ENCODE measurements at places on chromosomes 4 and X.

DNA sequence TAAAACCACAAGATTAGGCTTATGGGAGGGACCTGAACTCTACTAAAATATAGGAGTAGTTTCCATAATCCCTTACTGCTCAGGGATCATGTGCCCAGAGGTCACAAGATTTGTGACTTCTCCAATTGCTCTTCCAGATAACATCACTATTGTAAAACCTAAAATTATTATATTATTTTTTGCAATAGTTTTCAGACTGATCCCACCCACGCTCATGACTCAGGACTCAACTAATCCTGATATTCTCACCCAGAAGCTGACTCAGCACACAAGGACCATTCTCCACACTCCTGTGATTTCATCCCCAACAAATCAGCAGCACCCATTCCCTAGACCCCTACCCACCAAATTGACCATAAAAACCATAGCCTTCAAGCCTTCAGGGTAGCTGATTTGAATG lies 24.0 kb upstream of the RPL34 start:
- no peak for DNase-seq

DNA sequence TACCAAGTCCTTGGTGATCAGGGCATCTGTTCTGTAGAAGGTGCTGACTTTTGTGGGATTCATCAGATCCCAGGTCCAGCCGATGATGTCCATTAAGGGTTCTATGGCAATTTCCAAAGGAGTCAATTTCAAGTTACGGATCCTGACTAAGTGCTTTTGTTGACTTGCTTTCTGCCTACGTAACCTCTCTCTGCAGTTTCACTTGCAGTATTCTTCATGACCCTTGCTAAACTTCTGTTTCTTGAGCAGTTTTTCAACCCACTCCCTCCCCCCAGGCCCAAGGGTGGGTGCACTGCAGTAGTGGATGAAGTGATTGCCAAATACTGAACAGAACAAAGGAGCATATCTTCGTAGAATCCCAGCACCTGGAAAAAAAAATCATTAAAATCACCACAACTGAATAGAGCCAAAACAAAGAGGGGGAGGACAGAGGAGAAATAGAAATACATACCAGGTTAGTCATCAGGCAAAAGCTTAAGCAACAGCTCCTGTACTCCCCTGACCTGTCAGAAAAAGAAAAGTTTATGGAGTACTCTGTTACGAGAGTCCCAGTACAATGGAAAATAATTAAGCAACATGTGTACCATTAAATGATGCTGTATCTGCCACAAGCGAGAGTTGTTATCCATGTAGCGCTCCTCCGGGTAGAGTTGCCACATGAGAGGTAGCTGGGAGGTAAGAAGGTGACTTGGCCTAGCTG lies 5.8 kb downstream of the CMC4 start:
- no peak for DNase-seq

- peak; percentile 84 for DNase-seq
These were observed 19.9 kb upstream of the MXD4 start for GRCh38 chr4:2281575-2282343.

- no peak for DNase-seq
These were observed 45.3 kb downstream of the TBCK start for GRCh38 chr4:106270736-106271135.

- no peak for DNase-seq
These were observed 88.5 kb downstream of the PHKA2 start for GRCh38 chrX:18895189-18895951.

GRCh38 chr4:28557755-28558154 lies 1697.1 kb downstream of the STIM2 start:
- DNase-seq = no peak

DNA sequence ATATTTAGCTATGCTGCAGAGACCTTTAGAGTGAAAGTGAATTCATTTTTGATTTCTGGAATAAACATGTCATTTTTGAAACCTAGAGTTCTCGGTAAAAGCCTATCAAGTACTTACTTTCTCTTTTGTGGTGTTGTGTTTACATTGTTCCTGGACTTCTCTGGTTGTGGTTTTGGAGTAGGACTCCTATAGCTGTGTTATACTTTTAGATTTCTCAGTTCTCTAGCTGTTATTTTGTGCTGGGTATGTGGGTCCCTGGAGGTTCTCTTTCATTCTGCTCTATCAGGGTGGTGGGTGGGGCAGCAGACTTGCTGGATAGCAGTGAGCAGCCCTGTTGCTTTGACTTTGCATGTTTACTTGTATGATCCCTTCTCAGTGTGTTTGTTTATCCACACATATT lies 25.6 kb upstream of the MSMO1 start:
- no peak for DNase-seq

- DNase-seq = no peak
These were observed 46.2 kb downstream of the PCDH19 start for GRCh38 chrX:100363896-100364295.

DNA sequence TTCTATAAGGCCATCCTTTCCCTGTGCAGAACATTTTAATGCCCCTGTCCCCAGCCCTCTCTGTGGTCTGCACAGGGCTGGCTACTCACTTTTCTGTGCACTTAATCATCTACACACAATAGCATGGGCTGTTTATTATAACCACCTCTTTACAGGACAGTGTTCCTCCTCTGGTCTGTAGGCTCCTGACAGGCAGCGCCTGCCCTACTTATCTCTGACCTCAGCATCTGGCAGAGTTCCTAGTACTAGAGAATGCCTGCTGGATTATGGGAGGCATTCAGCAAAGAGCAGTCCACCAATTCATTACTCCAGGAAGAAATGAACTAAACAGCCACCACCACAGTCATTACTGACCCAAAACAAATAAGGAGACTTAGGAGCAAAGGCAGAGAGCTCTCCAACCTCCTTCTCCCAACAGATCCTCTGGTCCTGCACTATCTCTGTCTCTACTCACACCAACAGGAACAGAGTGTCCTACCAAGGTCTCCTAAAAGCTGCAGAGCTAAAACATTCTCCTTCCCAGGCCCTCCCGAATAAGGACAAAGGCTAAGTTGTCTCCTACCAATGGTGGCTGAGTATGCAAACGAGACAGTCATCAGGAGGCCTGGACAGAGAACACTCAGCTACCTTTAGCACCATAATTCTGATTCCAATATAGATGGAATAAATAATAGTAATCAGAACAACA lies 279.2 kb downstream of the QDPR start:
- no peak for DNase-seq

DNA sequence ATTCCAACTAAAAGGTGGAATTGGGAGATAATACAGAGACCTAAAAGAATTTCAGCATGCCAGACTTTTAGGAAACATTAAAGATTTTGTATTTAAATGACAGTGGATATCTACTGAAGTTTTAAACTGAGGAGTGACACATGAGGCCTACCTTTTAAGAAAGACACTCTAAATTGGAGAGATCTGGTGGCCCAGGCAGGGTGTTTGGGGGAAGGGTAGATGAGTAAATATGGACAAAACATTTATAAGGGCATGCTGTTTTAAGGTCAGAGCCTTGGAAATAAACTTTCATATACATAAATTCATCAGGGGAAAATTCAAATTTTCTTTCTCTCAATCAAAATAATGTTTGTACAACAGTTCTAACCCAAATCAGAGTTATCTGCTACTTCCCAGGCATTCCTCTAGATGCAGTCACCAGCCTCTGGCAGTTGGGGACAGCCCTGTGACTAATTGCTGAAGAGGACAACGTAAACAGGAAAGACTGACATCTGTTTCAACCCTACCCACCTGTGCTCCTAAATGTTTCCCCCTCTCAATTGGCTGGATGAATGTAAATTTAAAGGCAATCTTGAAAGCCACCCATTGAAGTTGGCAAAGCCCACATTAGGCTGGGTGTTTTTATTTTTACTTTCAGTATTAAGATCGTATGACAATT lies 1646.9 kb upstream of the ADGRL3 start:
- no peak for DNase-seq

- DNase-seq = no peak
These were observed 69.6 kb upstream of the MTNR1A start for GRCh38 chr4:186624951-186625350.

DNA sequence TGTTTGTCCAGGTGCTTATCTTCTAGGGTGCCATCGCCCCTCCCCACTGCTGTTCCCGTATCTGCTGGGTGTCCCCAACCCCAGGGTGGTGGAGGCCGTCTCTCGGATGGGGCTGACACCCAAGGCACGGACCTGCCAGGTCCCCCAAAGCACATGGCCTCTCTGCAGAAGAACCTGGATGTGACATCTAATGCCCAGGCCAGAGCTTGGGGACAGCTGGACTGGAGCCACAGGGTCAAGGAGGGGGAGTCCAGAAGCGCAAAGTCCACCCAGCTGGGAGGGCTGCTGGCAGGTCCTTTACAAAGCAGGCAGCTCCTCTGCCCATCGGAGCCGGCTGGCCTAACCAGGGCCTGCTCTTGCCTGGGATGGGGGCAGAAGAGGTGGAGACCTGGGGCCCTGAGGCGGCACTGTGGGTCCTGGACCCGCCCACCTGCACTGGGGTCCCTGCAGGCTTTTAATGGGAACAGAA lies 751 bp upstream of the DOK7 start:
- no peak for DNase-seq

GRCh38 chr4:167578906-167579305 lies 344.6 kb upstream of the SPOCK3 start:
- DNase-seq = no peak

DNA sequence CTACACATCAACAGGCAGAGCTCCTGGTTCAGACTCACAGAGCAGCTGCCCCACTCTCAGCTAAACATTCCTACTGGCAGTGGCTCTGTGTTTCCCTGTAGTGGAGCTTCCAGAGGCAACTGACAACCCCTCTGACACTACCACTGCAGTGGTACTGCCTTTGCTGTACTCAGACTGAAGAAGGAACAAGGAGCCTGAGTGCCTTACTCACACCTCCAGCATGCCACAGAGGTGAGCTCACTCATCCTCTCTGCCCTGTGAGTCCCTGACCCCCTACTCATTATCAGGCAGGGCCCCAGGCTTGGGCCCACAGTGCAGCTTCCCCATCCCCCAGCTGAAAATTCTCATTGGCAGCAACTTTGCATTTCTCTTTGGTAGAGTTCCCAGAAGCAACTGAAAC lies 240.5 kb upstream of the POF1B start:
- DNase-seq = no peak

DNA sequence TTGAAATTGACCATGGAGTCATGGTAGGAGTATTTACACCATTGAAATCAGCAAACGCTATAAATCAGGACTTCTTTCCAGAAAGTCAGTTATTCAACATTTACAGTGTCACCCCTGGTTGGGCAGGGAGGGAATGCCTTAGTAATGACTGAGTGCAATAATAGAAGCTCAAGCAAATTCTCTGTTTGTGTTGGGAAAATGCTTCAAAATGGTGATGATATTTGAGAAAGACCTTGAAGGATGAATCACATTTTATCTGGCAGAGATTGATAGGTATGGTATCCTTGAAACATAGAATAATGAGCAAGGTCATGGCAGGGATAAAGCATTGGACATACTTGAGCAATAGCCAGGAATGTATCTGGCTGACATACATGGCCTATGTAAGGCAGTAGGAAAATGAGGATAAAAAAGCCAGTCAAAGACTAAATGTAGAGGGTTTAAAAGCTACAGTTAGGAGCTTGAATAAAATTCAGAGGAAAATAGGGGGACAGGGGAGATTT lies 248.7 kb downstream of the FMR1NB start:
- no peak for DNase-seq

- DNase-seq = no peak
These were observed 146.2 kb downstream of the PRSS12 start for GRCh38 chr4:118206627-118207026.

GRCh38 chr4:37951461-37952352 lies 8.5 kb upstream of the PTTG2 start:
- DNase-seq = no peak

- DNase-seq = no peak
These were observed 1.1 kb upstream of the SMARCA1 start for GRCh38 chrX:129524250-129524850.

- no peak for DNase-seq
These were observed 9.7 kb upstream of the PYURF start for GRCh38 chr4:88533088-88533790.

DNA sequence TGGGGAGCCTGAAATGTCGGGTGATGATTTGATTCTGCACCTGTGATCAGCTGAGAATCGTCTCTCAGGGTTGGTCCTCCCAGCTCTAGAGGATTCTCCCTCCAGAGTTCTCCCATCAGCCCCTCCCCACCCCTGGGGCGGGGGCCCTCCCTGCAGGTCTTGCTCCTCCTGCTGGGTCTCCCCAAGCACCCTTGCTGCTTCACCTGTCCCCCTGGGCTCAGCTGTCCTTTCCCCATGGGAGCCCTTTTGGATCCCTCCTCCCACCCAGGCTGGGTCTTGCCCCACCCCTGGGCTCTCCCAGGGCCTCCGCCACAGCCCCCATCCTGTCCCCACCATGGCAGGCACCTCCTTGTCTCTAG lies 22.2 kb downstream of the PSAPL1 start:
- DNase-seq = no peak

DNA sequence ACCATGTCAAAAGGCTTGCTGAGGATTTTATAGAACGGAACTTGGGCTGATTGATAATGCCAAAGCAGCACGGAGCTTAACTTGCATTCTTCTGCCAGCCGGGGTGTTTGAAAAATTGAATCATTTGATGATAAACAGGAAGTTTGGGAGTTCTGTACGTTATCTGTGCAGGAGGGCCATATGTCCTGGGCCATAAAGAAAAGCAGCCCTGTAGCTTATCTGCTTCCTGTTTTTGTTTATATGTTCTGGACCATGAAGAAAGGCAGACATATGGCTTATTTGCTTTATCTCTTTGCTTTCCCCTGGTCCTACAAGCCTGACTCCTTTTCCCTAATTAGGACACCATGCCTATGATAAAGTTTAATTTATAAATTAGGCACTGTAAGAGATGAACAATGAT lies 62.4 kb downstream of the HOPX start:
- no peak for DNase-seq

DNA sequence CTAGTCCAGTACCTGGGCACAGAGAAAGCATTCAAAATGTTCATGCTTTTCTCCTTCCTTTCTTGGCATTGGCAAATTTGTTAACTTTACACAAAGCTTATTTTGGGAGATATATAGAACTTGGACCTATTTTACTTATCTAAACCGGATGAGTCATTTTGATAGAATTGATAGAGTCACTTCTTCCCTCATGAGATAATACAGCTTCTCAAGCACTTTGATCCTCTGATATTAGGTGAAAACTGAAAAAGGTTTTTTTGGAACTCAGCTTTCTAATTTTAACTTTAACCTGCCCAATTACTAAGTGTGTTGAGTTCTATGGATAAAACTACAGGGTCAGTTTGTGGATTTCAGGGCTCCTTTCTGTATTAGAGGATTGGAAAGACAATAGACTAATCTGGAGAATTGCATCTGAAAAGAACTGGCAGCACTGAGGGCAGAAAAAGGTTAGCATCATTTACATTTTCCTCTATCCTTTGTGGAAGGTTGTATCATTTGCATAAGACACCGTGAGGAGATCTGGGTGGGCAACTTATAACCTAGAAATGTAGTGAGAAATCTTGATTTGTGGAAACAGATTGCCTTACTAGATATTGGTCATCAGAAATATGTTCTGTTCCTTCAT lies 2.4 kb downstream of the WDR44 start:
- no peak for DNase-seq

GRCh38 chr4:108398836-108399235 lies 221.5 kb upstream of the RPL34 start:
- no peak for DNase-seq

DNA sequence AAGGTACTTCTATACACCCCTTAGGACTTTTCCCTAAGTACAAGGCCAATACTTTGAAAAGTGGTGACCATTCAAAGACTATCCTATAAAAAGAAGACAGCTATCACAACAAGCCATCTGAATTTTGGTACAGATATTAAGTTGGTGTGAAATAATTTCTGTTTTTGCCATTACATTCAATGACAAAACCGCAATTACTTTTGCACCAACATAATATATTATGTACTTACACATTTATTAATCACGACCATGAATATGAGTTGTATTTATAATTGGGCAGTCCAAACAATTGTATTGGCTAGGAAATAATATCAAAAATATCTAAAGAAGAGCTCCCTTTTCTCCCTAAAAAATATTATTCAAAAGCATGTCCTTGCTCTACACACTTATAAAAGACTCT lies 215.7 kb downstream of the TMA16 start:
- no peak for DNase-seq

Data from activated CD4-positive, alpha-beta T cell treated with anti-CD3 and anti-CD28 coated beads, Interleukin-2, amount 50 U/mL, for 1 hour (primary cell).